HuH-7 (cell line): ENCODE measurements at places on chromosomes 7 and 10.

DNA sequence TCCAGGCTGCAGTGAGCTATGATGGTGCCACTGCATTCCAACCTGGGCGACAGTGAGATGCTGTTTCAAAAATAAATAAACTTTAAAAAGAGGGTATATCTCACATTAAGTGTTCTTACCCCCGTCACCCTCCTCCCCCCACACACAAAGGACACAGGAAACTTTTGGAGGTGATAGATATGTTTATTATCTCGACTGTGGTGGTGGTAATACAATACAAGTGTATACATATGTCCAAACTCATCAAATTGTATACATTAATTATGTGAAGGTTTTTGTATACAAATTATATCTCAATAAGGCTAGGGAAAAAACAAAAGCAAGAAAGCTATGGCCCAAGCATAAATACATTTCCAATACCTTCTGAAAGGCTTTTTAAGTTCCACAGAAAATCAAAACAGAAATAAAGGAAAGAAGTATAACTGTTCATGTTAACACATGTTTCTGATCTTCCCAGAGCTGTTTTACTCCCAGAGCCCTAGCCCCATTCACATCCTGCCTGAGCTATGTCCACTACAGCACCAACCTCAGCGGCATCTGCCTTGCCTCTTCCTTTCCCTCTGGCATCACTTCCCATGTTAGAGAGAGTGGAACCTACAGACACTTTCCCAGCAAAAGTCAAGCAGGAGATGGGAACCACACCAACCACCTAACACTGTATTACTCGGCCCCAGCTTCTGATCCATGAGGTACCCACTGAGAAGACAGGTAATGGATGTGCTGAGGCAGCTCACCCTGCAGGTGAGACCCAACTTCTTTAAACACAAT is 48.1 kb downstream of the SGMS1 start:
- no peak for DNase-seq

DNA sequence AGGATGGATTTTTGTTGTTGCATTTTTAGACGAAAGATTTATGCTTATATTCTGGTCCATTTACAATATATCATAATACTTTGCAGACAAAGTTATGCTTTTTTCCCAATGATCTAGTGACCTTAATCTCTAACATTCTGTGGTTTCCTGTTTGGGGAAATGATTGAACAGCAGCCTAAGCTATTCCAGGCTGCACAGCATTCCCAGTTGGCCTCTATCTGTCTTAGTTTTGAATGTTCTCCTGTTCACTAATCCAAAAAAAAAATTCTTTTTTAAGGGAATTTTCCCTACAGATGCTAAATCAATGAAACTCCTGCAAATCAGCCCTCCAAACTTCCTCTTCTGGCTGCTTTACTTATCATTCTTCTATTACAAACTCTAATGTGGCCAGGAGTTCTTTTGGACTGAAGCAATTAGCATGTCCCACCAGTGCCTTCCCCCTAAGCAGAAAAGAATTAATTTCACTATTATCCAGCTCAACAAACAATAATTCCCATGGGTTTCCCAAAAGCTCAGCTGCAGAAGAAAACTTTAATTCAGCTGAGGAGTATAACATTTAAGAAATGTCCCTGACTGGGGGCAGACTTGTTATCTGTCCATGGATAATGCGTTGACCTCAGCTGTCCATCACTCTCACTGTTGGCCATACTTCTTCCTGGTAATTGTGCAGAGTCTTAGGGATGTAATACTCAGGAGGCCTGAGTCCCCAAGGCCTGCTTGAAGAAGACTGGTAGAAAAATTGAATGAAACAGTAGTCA is 81.9 kb upstream of the TRIL start:
- no peak for DNase-seq

- DNase-seq = peak; percentile 18
Measured at GRCh38 chr10:36534471-36535002, 590.9 kb upstream of the ANKRD30A start.

- no peak for DNase-seq
Measured at GRCh38 chr7:158992759-158993158, 136.4 kb downstream of the DYNC2I1 start.
